ENCODE measurements at places on chromosomes 2 and 18.

DNA sequence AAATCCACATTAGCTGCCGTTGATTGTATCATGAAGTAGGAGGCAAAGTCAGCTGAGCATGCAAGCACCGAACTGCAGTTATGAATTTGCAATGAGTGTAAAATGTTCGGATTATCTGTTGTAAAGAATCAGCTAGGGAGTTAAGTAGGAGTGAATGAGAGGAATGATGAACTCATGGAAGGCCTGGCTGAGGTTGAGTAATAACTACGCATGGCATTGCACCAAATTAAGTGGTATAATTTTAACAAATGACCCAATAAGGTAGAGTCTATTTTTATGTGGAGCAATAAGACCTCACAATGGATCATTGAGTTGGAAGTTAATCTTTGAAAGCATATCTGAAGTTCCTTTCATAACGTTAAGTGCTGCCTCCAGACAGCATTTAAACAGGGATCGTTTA lies 288.2 kb upstream of the CHST9 start:
- no peak for DNase-seq

DNA sequence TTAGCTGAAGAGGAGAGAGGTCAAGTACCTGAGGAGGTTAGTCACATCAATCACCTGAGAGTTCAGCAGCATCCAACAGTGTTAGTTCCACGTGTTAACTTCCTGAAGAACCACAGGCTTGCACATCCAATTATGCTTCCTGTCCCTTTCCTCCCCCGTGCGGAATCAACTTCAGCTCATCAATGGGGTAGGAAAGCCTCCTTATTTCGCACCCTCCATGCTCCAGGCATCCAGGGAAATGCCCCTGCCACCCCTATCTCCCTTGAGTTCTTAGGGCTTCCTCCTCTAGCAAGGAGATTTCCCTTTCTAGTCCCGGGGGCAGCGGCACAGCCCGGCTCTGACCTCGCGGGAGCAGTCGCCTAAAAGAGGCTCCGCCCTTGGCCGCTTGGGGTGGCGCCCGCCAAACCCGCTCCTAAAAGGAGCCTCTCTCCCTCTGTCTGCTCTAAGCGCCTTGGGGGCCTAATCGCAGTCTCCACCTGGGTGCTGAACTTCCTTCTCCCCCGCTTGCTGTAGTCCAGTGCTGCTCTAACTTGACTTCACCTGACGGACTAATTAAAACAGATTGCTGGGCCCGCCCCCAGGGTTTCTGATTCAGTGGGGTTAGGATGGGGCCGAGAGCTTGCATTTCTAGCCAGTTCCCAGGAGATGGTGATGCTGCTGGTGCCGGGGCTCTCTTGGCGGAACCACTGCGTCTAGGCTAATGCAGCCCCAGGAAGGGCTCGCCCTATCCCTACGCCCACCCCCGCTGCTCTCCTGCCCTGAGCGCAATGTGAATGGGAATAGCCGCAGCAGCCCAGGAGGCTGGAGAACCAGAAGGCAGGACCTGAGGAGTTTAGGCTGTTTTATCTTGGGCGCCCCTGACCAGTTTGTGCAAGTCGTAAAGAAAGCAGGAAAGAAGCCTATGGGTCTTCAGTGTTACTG lies 3.4 kb upstream of the TET3 start:
- no peak for DNase-seq

- no peak for DNase-seq
These were observed 130.4 kb upstream of the PELI1 start for GRCh38 chr2:64274399-64275173.

DNA sequence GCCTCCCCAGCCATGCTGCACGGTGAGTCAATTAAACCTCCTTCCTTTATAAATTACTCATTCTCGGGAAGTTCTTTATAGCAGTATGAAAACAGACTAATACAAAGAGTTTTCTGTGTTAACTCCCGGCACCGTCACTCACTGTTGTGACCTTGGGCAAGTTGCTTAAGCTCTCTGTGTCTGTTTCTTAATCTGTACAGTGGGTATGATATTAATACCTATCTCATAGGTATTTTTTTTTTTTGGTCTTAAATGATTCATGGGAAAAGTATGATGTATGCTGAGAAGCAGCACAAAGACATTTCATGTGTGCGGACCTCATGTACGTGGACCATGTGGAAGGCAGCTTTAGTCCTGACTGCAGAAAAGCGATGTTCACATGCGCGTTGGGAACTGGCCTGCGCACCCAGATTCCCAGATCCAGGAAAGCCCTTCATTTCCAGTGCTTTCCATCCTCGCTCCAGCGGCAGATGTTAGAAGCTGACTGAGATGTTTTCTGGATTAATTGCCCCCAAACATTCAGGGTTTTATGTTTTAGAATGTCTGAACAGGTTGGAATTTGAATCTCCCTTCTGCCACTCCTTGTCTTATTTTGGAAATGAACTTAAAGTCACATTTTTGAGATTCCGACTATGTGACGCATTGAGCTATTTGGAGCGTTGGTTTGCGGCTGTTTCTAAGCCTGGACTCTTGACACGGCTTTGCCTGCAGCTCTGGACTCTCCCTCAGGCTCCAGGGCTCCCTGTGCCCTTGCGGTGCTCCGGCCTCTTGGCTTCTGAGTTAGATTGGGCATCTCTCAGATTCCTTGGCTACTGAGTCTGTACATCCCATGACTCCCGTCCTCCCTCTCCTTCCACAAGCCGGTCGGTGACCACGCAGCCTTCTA lies 61.4 kb downstream of the SLC4A3 start:
- peak; percentile 93 for DNase-seq

DNA sequence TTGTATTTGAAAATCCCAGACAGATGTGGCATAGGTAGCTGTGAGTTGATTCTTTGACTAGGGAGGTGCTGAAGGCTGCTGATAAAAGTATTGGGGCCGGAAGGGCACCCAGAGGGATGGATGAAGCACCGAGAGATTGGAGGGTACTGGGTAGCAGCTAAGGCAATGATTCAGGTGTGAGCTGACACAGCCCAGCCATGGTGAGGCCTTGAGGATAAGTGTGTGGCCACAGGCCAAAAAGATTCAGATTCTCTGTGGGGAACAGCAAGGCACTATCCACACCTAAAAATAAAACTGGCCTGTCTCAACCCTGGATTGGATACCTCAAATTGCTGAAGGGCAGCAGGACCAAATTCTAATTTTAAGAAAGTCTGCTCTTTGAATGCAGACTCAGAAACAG lies 35.2 kb downstream of the RDH14 start:
- no peak for DNase-seq

GRCh38 chr2:27915874-27916273 lies 25.3 kb downstream of the BABAM2 start:
- peak; percentile 40 for DNase-seq

DNA sequence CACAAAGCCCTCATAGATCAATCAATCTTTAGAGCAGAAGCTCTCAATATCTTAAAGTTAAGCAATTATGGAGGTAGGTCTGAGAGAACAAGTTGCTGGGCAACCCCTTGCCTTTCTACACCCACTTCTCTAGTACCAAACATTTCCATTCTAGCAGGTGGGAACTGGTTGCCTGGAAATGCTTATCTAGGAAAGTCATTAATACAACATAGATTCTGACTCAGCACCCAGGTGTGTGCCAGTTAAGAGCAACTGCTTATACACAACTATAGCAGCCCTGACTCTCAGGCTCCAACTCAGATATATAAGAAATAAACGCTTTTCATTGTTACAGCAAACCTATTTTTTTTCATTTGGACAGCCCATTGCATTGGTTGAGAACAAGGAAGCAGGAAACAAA lies 237.7 kb downstream of the IRS1 start:
- no peak for DNase-seq

DNA sequence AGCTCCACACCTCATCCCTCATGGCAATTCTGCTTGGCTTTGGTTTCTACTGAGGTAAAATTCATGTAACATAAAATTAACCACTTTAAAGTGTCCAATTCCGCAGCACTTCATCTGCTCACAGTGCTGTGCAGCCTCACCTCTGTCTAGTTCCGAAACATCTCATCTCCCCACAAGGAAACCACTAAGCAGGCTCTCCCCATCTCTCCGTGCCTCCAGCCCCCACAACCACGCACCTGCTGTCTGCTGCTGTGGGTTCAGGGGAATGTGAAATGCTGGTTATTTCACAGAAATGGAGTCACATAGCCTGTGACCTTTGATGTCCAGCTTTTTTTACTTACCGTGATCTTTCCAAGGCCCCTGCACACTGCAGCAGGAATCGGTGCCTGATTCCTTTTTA lies 7.7 kb upstream of the GPC1 start:
- DNase-seq: no peak

- DNase-seq: no peak
These were observed 214.7 kb downstream of the SPP2 start for GRCh38 chr2:234265206-234265605.
